ENCODE measurements at places on chromosomes 5 and 9.

DNA sequence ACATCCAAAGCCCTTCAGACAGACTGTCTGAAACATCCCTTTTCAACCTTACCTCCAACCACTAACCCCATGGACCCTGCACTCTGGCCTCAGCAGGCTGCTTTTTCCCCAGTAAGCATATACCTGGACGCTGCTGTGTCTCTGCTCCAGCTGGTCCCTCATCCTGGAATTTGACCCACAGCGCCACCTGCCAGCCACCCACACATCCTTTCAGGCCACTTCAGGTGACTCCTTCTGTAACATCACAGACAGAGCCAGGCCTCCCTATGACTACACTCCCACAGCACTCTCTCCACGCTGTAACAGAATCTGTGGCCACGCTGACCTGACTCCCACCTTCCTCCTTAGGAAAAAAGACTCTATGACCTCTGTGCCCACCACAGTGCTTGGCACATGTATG lies 3.4 kb downstream of the MGAT1 start:
- peak; percentile 90 for DNase-seq

- DNase-seq, result no peak
These were observed 59.6 kb upstream of the MAN2A1 start for GRCh38 chr5:109630093-109630492.

GRCh38 chr9:89185980-89186379 lies 7.4 kb upstream of the SHC3 start:
- peak; percentile 90 for DNase-seq

- no peak for DNase-seq
These were observed 7.2 kb downstream of the MLANA start for GRCh38 chr9:5897851-5898250.

DNA sequence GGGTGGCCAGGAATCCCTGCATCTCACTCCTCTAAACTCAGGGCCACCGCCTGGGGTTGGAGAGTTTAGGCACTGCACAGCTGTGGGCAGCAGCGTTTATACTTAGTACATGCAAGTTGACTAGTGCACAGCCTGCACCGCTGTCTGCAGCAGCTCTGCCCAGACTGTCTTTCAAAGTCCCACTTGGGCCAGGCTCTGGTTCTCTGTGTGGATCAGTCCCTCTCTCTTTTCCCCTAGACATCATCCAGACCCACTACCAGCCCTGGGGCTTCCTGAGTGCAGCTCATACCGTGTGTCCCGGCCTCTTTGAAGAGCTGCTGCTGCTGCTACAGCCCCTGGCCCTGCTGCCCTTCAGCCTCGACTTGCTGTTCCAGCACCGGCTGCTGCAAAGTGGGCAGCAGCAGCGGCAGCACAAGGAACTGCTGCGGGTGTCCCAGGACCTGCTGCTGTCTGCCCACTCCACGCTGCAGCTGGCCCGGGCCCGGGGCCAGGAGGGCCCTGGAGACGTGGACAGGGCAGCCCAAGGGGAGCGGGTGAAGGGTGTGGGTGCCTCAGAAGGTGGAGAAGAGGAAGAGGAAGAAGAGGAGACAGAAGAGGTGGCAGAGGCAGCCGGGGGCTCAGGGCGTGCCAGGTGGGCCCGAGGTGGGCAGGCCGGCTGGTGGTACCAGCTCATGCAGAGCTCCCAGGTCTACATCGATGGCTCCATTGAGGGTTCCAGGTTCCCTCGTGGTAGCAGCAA lies 45.1 kb upstream of the TESK1 start:
- no peak for DNase-seq

- no peak for DNase-seq
These were observed 410.9 kb downstream of the BNC2 start for GRCh38 chr9:16459421-16460148.

DNA sequence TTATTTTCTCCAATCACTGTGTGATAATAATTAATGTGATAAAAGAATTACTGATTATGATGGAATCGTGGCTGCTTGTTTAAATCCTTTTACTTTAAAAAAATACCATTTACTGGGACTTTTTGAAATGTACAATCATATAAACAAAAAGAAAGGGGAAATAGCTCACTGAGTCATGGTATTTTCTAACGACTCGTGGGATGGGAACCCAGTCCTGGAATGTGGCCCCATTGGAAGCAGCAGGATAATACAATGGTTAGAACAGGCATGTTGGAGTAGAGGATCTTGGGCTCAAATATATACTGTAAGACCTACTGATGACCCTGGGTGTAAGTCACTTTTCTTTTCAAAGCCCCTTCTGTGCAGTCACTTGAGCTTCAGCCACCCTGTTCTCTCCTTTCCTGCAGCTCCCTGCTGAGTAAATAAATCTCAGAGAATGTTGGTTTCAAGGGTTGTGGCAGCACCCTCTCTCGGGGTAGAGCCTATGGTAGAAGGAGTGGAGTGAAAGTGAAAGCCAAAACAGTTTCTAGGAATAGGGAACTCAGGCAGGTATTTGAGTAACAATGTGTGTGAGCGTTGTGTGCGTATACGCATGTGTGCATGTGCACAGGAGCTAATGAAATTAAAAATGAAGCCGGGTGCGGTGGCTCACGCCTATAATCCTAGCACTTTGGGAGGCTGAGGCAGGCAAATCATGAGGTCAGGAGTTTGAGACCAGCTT lies 40.8 kb upstream of the LARP1 start:
- DNase-seq, result no peak

DNA sequence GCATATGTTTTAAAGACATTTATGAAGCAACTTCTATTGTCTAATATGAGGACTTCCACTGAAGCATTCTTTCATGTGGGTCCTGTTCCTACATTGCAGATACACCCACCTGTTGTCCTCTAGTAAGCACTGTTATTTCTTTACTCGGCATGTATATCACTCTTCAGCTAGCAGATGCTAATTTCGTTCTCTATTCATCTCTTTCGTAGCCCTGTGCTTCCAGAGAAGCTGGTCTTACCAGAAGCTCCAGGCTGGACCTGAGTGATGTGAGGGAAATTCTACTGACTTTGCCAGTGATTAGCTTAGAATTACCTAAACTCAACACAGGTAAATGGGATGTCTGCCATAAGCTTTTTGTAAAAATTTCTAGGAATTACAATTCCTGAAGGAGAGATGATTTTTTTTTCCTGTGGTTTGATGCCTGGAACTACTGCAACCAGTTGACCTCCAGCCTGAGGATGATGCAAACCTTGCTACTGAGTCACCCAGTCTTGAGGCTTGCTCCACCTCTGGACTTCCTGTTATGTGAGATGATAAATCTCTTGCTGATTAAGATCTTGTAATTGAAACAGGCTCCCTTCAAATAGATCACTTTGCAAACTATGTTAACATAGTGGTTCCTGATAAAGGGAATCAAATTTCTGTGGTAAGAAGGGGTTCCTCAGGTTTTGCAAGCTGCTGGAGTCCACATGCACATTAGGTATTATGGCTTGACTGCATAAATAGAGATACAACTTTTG lies 52.2 kb upstream of the SPINK5 start:
- no peak for DNase-seq

DNA sequence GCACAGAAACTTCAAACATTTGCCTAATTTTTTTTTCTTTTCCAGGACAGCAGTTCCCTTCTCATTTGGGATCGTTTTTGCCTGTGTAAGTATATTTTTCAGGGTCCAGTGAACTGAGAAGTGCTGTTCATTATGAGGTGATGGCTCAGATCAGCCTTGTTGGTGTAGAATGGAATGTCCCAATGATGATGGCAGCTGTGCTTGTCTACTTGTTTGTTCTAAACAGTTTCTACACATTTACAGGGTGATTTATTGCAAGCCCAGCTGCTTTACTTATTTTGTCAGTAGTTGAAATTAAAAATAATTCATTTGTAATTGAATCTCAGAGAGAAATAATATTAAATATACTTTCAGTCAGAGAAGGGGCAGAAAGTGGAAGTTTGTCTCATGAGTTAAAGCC lies 337.6 kb upstream of the SEMA6A start:
- DNase-seq, result no peak

DNA sequence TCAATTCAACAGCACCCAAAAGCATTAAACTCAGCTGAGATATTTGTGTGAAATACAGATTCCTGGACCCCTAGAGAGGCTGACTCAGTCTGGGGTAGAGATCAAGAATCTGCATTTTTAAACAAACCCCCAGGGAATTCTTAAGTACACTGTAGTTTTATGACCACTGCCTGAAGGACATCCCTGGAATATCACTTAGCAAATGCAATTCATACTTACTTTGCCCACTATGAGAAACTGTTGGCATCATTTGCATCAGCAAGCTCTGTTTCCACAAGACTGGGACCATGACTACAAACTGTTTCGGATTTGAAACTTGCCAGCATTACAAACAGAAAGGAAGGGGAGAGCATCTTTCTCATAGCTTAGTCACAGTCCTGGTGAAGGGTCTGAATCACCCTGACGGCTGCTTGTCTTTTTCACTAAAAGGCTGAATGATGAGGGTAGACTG lies 63.7 kb downstream of the MLLT3 start:
- DNase-seq, result no peak

- no peak for DNase-seq
These were observed 39.1 kb upstream of the GZMA start for GRCh38 chr5:55063220-55063863.

- no peak for DNase-seq
These were observed 677 bp downstream of the RNF224 start for GRCh38 chr9:137227853-137228505.

GRCh38 chr9:133740911-133741310 lies 2.8 kb upstream of the SARDH start:
- no peak for DNase-seq

DNA sequence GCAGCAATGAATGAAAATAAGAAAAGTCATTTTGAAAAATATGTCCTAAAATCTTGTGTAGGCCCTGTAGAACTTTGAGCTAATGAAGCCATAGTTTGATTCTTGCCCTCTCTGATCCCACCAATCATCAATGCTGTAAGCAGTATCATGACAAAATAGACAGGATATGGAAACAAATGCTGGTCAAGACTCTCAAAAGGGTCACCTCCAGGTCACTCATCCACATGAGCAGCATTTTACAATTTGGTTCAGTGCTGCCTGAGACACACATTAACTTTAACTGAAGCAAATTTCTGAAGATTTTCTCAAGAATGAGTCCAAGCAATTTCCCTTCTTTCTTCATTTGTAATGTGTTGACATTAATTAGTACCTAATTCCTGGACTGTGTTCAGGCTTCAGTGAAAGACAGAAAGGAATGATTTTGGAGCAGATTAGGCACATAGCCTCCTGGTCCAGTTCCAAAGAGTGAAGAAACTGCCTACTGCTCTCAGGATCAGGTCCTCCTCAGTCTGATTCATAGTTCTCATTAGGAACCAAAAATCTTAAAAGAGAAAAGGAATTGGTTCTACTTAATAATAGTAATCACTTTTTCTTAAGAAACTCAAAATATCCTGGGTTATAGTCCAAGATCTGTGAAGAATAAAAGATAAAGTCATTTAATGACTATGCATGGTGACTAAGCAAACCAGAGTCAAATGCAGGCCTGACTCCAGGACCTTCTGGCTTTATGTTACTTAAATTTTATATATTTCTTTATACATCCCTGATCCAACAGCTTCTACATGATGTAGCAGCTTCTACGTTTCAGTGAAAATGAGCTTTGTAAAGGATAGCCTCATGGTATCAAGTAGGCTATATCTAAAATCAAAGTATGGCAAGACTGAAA lies 192.1 kb upstream of the RGMB start:
- DNase-seq, result no peak

GRCh38 chr5:20604992-20605391 lies 617.0 kb upstream of the CDH18 start:
- no peak for DNase-seq

GRCh38 chr9:9412241-9412640 lies 1200.6 kb downstream of the PTPRD start:
- no peak for DNase-seq

GRCh38 chr5:170143710-170144109 lies 38.0 kb downstream of the FOXI1 start:
- DNase-seq, result peak; percentile 13

- peak; percentile 69 for DNase-seq
These were observed 127.6 kb downstream of the TMEM174 start for GRCh38 chr5:73300337-73301207.

DNA sequence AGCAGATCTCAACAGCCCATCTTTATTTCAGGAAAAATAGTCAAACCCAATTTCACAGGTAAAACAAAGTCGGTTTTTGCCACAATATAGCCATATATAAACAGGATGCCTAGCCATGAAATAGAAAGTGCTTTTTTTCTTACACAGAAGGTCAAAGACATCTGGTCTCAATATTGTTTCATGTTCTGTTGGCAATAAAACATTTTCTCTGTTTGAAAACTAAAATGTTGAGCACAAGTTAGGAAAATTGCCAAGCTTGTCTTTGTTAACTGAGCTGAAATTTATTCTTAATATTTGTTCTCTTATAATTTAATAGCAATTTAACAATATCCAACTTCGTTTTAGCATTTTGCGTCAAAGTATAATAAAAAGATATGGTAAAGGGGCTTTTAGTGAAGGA lies 673.4 kb downstream of the DTWD2 start:
- no peak for DNase-seq

DNA sequence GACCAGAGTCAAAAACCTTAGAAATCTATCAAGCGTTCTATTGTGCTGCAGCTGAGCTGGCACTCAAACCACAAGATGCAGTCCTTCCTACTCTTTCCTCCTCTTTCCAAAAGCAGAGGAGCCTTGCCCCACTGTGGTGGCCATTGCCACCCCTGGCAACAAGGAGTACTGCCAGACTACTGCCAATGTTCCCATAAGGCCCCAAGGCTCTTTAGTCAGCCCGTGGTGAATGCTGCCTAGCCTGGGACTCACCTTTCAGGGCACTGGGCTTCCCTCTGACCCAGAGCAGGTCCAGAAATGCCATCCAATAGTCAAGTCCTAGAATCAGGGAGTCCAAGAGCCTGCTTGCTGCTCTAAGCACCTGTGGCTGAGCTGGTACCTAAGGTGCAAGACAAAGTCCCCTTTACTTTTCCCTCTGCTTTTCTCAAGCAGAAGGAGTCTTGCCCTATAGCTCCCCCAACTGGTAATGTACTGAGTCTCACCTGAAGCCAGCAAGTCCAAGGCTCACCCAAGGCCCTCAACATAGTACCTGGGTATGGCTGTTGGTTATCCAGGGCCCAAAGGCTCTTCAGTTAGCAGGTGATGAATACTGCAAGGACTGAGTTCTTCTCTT lies 219.4 kb downstream of the ATPSCKMT start:
- peak; percentile 88 for DNase-seq

- DNase-seq, result no peak
These were observed 296.8 kb downstream of the PDE4D start for GRCh38 chr5:59596586-59597350.

DNA sequence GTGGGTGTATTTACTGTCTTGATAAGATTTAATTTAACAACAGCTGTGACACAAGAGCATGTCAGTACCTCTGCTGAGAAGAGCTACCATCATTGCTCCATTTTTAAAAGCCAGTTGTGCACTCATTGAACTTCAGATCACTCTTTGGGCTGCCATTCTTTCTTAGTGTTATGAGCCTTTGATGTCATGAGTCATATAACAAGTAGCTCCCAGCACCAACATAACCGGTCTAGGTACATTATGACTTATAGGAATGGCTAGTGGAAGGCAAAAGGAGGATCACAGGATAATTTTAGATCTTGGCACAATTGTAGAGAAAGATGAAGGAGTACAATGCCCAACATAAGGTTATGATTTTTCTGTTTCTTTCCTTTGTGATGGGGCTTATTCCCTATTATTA lies 170.8 kb upstream of the FBN2 start:
- no peak for DNase-seq

- DNase-seq, result no peak
These were observed 148.3 kb downstream of the ESM1 start for GRCh38 chr5:54837093-54837492.

GRCh38 chr9:131917009-131917408 lies 162.7 kb downstream of the MED27 start:
- DNase-seq, result no peak

- DNase-seq, result no peak
These were observed 48.1 kb upstream of the LHFPL2 start for GRCh38 chr5:78696637-78697036.

Data from endodermal cell (in vitro differentiated cells).